AG09309 (cell line): ENCODE measurements at places on chromosomes 16 and 17.

- no peak for DNase-seq
These were observed 609 bp upstream of the ZNF750 start for GRCh38 chr17:82840431-82840831.

GRCh38 chr17:62648956-62649294 is 21.5 kb downstream of the MRC2 start:
- no peak for DNase-seq

- no peak for DNase-seq
These were observed 5.3 kb downstream of the NEURL4 start for GRCh38 chr17:7323731-7324437.

DNA sequence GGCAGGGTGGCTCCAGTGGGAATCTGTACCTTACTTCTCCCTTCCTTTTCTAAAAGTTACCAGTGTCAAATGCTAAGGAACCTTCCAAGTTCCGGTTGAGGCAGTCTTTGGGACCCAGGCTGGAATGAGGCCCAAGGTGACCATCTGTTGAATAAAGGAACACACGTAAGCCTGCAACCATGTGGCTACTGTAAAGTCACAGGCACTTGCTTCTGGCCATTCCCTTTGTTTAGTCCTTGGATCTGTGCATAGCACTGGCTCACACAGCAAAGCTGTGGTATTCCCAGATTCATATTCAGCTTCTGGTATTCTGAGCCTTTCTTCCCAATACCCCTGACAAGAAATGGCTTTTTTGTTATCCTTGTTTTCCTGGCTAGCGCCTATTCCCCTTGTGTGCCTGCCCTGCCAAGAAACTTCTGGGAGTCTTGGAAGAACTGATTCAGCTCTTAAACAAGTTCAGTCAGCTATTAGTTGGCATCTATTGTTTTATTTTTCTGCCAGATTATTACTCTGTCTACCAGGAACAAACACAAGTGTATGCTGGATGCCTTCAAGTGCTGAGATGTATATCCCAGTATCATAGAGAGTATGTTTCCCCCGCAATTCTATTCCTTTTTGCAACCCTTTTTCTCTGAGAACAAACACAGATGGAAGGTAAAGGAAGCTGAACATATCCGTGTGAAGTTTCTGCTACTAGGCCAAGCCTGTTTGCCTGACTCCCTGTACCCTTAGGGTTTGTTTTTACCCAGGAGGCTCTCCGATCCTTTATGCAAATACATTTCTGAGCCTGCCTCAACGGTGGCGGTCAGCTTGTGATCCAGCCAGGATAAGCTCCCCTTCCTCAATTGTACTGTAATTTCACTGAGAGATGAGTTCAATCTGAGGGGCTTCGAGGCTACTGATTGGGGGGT is 13.2 kb downstream of the TMEM238L start:
- DNase-seq = no peak

DNA sequence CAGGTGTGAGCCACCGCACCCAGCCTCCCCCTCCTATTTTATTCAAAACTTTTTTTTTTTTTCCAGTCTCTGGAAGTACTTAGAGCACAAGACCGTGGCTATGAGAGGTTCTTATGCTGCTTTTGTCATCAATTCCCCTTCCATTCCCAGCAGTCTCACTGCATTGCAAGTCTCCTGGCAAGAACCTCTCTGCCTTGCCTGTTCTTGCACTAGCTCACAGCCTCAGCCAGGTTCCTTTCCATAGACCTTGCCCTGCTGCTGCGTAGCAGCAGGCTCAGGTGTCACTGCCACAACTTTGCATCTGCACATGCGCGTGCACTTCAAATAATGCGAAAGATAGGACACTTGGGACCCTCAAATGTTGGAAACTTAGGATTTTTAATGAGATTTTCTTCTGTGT is 15.6 kb downstream of the ATP6V0A1 start:
- DNase-seq = no peak
